Fibroblast of lung (primary cell): ENCODE measurements at places on chromosomes 4 and X. TPM values are rescaled to one million over a fixed set of nuclear protein-coding genes. Genes with fewer than 3 reads are reported as not detected.

- no peaks in the 10 kb centered on the region for H3K4me1 ChIP-seq
- peak; percentile 12 for DNase-seq
- H3K27me3 ChIP-seq, result peaks cover 3% of the 10 kb centered on the region
Observed at GRCh38 chrX:38675856-38676255, 114.5 kb downstream of the TSPAN7 start.

GRCh38 chr4:146978641-146979040, 33.0 kb upstream of the TTC29 start:
- no peak overlapping the region for H3K4me3 ChIP-seq
- no peak overlapping the region for H3K27ac ChIP-seq
- H3K4me1 ChIP-seq, result no peaks in the 10 kb centered on the region

- H3K27ac ChIP-seq, result no peak overlapping the region
- H3K4me1 ChIP-seq, result no peaks in the 10 kb centered on the region
- no peak overlapping the region for H3K4me3 ChIP-seq
- no peaks in the 10 kb centered on the region for H3K27me3 ChIP-seq
- DNase-seq, result no peak
Observed at GRCh38 chrX:33171041-33171440, 40.3 kb downstream of the DMD start.

DNA sequence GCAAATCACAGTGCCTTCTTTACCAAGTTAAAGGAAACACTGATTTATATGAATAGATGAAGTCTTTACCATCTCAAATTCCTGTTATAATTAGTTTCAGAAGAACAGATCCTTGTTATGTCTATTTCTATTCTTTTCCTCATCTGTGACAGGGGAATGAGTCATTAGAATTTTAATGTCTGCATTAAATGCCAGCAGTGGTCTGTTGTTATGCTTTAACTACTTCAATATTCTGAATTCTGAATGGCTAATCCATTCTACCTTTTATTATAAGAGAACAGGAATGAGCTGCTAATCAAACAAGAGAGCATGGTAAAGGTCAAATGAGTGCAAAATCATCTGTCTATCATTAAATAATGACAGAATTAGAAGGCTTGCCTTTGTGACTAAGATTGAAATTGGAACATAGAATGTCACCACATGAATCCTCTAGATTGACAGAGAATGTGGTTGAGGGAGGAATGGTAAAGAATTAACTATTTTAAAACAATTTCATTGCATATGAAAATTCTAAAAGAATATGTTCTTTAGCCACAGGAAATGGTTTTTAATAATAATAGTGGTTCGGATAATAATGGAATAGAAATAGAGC, 935.5 kb downstream of the ADGRL3 start:
- no peaks in the 10 kb centered on the region for H3K27me3 ChIP-seq
- peak; percentile 33 for DNase-seq

Gene RWDD4
- polyA plus RNA-seq, result 16.9 and 20.7 TPM in 2 replicates

DNA sequence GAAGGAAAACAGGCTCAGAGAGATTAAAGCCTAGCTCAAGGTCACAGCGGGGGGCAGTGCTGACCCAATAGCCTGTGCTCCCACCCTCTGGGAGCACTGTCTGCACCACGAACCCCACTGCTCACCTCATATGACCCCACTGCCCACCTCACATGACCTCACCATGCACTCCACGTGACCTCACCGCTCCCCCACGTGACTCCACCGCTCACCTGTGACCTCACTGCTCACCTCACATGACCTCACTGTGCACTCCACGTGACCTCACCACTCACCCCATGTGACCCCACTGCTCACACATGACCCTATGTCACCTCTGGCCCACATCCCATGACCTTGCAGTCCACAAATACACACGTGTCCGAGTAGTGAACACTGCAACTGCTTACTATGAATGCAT, 55.4 kb downstream of the ACOX3 start:
- H3K27me3 ChIP-seq, result no peaks in the 10 kb centered on the region
- H3K36me3 ChIP-seq, result peaks cover 5% of the 10 kb centered on the region
- H3K4me3 ChIP-seq, result no peak overlapping the region
- peaks cover 7% of the 10 kb centered on the region for H3K4me1 ChIP-seq
- H3K27ac ChIP-seq, result no peak overlapping the region

Gene PWWP3B
- not detected in 2 replicates for polyA plus RNA-seq

Gene TRAPPC11
- polyA plus RNA-seq, result 31.4 and 36.4 TPM in 2 replicates

- H3K36me3 ChIP-seq, result no peaks in the 10 kb centered on the region
- H3K4me1 ChIP-seq, result no peaks in the 10 kb centered on the region
Observed at GRCh38 chrX:153984351-153985178, 12.0 kb downstream of the TMEM187 start.

DNA sequence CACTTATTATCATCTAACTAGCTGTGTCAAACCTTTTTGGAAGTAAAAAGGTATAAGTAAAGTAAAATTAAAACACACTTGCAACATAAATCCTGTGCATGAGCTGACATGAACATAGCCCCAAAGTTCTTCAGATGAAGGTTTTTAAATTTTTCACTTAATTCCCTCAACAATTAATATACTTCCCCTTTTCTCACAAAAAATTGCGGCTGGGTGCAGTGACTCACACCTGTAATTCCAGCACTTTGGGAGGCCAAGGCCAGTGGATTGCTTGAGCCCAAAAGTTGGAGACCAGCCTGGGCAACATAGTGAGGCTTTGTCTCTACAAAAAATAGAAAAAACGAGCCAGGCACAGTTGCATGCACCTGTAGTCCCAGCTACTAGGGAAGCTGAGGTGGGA, 16.8 kb downstream of the RASGEF1B start:
- no peak overlapping the region for H3K27ac ChIP-seq
- DNase-seq, result no peak
- no peaks in the 10 kb centered on the region for H3K36me3 ChIP-seq
- no peaks in the 10 kb centered on the region for H3K27me3 ChIP-seq

GRCh38 chr4:104490096-104490769, 4.5 kb downstream of the CXXC4 start:
- H3K27ac ChIP-seq, result no peak overlapping the region
- no peaks in the 10 kb centered on the region for H3K4me1 ChIP-seq
- peak overlapping the region; percentile 57 for H3K4me3 ChIP-seq

GRCh38 chr4:72442147-72442546, 126.9 kb downstream of the ADAMTS3 start:
- H3K36me3 ChIP-seq, result no peaks in the 10 kb centered on the region
- no peaks in the 10 kb centered on the region for H3K4me1 ChIP-seq
- no peak overlapping the region for H3K4me3 ChIP-seq
- H3K27ac ChIP-seq, result no peak overlapping the region
- DNase-seq, result no peak

- no peaks in the 10 kb centered on the region for H3K27me3 ChIP-seq
- peak; percentile 54 for DNase-seq
- H3K4me1 ChIP-seq, result no peaks in the 10 kb centered on the region
Observed at GRCh38 chr4:110959041-110959643, 336.3 kb upstream of the PITX2 start.

DNA sequence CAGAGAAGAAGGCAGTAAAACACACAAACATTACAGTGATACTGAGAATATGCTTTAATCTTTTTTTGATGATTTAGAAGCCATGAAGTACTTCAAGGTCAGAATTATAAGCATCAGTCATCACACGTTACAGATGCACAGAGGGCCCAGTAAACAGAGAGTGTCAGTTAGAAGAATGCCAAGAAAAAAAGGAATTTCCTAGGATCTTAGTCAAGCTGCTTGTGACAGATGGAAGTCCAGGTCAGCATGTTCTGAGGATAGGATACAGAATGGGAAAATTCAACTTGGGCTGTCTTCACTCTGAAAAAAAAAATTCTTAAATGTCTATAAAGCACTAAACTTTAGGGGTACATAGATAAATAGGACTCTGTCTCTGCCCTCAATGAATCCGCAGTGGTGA, 38.9 kb downstream of the GATB start:
- DNase-seq, result no peak
- H3K27me3 ChIP-seq, result no peaks in the 10 kb centered on the region
- no peak overlapping the region for H3K4me3 ChIP-seq
- H3K4me1 ChIP-seq, result no peaks in the 10 kb centered on the region
- no peaks in the 10 kb centered on the region for H3K36me3 ChIP-seq

- H3K4me3 ChIP-seq, result no peak overlapping the region
- no peaks in the 10 kb centered on the region for H3K36me3 ChIP-seq
- DNase-seq, result no peak
- H3K27ac ChIP-seq, result no peak overlapping the region
Observed at GRCh38 chr4:47073647-47074046, 42.3 kb downstream of the GABRB1 start.

GRCh38 chr4:106681381-106681921, 312.9 kb upstream of the GIMD1 start:
- no peaks in the 10 kb centered on the region for H3K27me3 ChIP-seq
- H3K27ac ChIP-seq, result no peak overlapping the region
- DNase-seq, result no peak
- no peaks in the 10 kb centered on the region for H3K4me1 ChIP-seq
- H3K36me3 ChIP-seq, result no peaks in the 10 kb centered on the region

Gene CCSER1
- not detected in 2 replicates for polyA plus RNA-seq

GRCh38 chrX:9148615-9149399, 114.9 kb upstream of the FAM9B start:
- peaks cover 2% of the 10 kb centered on the region for H3K4me1 ChIP-seq
- DNase-seq, result peak; percentile 59
- H3K36me3 ChIP-seq, result no peaks in the 10 kb centered on the region
- peak overlapping the region; percentile 36 for H3K27ac ChIP-seq
- no peaks in the 10 kb centered on the region for H3K27me3 ChIP-seq
- no peak overlapping the region for H3K4me3 ChIP-seq

Gene ZIC3
- polyA plus RNA-seq, result not detected in 2 replicates

Gene ZCCHC18
- polyA plus RNA-seq, result 0.41 and 0.48 TPM in 2 replicates

DNA sequence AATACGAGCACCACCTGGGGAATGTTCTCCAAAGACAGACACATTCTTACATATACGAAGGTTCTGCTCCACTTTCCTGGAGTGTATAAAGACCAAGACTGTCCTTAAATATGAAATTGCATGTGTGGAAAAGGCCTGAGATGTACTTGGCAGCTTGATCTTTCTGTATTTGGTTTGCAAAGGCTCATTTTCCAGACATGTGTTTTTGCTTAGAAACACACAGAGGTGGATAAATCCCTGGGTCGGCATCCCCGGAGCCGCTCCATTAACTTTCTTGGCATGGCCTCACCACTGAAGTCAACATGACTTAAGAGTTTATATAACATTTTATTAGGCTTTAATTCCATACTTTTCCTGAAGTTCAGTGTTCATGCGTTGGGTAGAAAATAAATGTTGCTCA, 239.4 kb downstream of the LDB2 start:
- peak; percentile 28 for DNase-seq
- H3K4me3 ChIP-seq, result no peak overlapping the region
- no peaks in the 10 kb centered on the region for H3K4me1 ChIP-seq
- H3K36me3 ChIP-seq, result no peaks in the 10 kb centered on the region
- H3K27ac ChIP-seq, result no peak overlapping the region
- H3K27me3 ChIP-seq, result no peaks in the 10 kb centered on the region

DNA sequence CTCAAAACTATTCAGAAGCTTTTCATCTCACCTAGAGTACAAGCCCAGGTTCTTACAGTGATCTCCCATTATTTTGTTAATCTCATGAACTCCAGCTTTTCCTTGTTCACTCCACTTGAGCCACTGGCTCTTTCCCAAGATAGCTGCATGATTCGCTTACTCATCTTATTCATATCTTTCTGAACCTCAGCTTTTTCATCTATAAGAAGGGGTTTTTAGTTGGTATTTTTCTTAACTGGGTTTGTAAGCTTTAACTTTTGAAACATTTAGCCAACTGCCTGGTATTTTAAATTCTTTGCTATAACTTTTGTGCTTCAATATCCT, 24.0 kb downstream of the GIMD1 start:
- H3K36me3 ChIP-seq, result no peaks in the 10 kb centered on the region
- no peak overlapping the region for H3K27ac ChIP-seq
- H3K27me3 ChIP-seq, result no peaks in the 10 kb centered on the region
- peak; percentile 52 for DNase-seq
- H3K4me3 ChIP-seq, result no peak overlapping the region
- H3K4me1 ChIP-seq, result peaks cover 2% of the 10 kb centered on the region

Gene OPHN1
- 2.9 and 3.9 TPM in 2 replicates for polyA plus RNA-seq

DNA sequence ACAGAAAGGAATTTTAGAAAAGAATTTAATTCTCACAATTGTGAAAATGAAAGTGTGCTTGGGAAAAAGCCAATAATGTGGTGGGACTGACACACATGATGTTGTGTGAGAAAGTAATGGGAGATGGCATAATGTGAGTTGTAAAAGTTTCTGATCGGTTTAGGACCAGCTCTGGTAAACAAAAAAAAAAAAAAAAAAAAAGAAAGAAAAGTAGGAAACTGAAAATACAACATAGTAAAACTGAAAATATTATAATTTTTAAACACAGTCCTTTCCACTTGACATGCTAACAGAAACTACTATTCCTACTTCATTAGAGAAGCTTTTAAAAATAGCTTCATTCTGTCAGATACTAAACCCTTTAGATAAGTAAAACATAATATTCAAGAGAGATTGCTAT, 28.2 kb downstream of the RAP1GDS1 start:
- no peak overlapping the region for H3K4me3 ChIP-seq
- H3K27me3 ChIP-seq, result no peaks in the 10 kb centered on the region
- H3K27ac ChIP-seq, result no peak overlapping the region
- H3K4me1 ChIP-seq, result no peaks in the 10 kb centered on the region
- DNase-seq, result no peak
- H3K36me3 ChIP-seq, result no peaks in the 10 kb centered on the region

Gene FRMPD3
- 0.03 and 0.05 TPM in 2 replicates for polyA plus RNA-seq

DNA sequence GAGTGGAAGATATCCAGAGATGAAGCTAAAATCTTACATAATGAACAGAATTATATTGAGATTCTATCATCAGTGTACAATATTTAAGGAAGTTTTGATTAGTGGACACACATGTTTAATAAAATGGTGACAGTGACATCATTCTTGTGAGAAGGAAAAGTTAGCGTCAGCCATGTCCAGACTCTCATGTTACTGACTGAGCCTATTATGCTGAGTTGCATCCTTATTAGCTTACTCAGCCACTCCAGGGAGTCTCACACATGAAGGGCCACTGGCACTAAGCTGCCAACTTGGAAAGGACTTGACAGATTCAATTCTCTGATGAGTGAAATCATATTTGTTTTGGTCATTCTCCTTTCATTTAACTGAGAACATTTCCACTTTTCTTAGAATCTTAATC, 170.6 kb downstream of the BANK1 start:
- H3K27ac ChIP-seq, result no peak overlapping the region
- H3K27me3 ChIP-seq, result no peaks in the 10 kb centered on the region
- H3K4me3 ChIP-seq, result no peak overlapping the region
- no peaks in the 10 kb centered on the region for H3K36me3 ChIP-seq
- no peak for DNase-seq
- no peaks in the 10 kb centered on the region for H3K4me1 ChIP-seq

GRCh38 chr4:86718152-86718551, 124.0 kb downstream of the PTPN13 start:
- no peak overlapping the region for H3K27ac ChIP-seq
- H3K27me3 ChIP-seq, result no peaks in the 10 kb centered on the region
- H3K4me3 ChIP-seq, result no peak overlapping the region
- no peak for DNase-seq

Gene RPGR
- polyA plus RNA-seq, result 1.9 and 2.0 TPM in 2 replicates
